ENCODE measurements at places on chromosomes 4 and X.

GRCh38 chr4:41747230-41748055 is 1.1 kb downstream of the PHOX2B start:
- DNase-seq: no peak

GRCh38 chr4:133127500-133127899 is 21.6 kb upstream of the PCDH10 start:
- no peak for DNase-seq

DNA sequence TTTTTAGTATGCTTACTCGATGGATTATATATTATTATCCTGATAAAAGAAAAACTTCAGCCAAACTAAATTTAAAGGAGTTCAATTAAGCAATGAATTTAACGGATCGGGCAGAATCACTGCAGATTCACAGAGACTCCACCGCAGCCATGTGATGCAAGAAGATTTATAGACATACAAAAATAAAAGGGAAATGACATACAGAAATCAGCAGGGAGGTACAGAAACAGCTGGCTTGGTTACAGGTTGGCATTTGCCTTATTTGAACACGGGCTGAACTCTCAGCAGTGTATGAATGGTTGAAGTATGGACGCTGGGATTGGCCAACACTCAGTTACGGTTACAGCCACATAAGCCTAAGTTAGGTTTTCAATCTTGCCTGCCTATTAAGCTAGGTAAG is 35.4 kb upstream of the DHRSX start:
- no peak for DNase-seq

GRCh38 chrX:38311743-38312142 is 15.6 kb downstream of the RPGR start:
- no peak for DNase-seq

DNA sequence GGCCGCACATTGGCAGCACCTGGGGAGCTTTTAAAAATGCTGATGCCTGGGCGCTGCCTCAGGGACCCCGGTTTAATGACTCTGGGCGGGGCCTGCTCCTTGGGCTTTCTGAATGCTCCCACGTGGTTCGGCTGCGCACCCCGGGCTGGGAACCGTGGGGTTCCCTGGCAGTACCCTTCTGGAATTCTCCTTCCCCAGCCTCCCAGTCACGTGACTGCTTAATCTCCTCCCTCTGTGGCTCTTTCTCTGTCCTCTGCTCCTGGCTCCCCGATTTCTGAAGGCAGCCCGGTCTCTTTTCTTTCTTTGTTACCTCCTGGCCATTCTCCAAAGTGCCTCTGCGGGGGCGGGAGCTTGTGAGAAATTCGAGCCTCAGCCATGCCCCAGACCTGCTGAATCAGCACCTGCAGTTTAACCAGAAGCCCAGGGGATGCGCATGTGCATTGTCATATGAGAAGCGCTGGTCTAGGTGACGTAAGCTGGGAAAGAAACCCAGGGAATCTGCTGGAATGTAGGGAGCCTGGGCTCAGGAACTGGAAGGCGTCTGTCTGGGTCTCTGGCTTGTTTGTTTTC is 16.6 kb downstream of the CLCN4 start:
- no peak for DNase-seq

DNA sequence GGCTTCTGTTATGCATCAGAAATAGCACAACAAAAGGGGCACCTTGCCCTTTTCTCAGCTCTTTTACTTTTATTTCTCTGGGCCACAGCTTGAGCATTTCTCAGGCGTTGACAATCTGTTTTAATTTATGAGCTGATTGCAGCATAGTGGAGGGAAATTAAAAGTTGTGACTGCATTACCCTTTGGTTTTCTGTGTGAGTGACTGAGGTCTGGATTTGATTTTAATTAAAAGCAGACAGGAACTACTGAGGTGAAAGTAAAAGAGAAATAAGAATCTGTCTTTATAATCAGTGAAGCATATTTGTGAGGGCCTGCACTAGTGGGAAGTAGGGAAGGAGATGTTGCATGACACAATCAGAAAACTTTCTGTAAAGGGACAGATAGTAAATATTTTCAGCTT is 43.4 kb upstream of the GEMIN8 start:
- no peak for DNase-seq

DNA sequence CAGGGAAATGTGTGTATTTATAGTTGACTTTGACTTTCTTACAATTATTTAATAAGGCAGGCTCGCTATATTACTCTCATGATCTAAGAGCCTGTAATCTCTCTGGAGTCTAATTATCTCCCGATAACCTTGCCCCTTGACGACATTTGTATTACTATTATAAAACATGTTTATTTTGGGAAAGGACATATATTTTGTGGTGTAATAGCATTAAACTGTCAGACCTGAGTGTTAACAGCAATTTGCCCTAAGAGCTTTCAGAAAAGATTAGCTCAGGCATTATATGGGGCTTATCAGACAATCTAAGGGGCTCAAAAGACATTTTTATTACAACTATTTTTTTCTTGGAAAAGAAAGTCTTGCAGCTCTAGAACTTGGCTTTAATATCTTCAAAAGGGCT is 427.9 kb upstream of the SLIT2 start:
- DNase-seq: no peak

GRCh38 chrX:17732138-17732783 is 5.0 kb upstream of the SCML1 start:
- DNase-seq: no peak

DNA sequence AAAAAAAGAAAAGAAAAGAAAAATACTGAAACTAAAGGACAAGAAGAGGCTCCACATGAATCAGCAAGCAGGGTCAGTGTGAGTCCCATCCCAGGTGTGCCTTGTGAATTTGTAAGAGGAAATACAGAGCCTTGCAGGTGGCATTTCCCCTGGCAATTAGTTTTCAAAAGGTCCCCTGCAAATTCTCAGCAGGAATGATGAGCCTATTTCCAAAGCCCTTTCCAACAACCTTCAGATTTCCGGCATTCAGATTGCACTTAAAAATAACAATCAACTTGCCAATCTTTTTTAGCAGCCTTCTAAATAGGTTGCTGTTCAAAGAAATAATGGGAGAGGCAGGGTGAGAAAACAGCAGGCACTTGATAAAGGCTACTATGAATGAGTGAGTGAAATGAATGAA is 66.4 kb upstream of the OR13H1 start:
- no peak for DNase-seq

All from stimulated activated CD4-positive, alpha-beta T cell treated with anti-CD3 and anti-CD28 coated beads, Interleukin-4, amount 100 ng/mL, for 4 hours (primary cell).